ENCODE measurements at places on chromosomes 6 and 20.

DNA sequence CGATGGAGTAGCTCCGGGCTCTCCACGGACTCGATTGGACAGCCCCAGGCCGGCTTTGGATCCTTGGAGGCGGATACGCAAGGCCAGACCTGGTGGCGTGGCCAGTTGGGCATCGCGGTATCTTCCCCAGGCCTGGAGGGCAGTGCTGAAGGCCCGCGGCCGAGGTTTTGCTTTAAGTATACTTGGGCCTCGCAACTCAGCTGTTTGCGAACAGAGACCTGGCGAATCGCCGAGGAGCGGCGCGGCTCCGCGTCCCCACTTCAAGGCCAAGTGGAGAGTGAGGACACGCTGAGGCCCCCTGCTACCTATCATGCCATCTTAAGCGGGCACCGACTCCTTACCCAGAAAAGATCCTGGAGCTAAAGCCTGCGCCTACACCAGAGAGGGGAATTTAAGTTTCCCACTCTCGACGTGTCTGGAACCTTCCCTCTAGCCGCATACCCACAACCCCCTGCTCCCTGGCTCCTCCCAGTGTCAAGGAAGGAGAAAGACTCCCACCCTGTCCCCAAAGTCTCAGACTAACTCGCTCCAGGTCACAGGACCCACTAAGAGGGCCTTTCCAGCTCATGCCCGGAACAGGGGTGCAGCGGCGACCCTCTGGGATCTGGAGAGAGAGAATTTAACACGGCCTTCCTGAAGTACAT, 4.1 kb downstream of the LINC00237 start:
- DNase-seq: no peak

- DNase-seq: no peak
Observed at GRCh38 chr6:71420693-71421328, 132.2 kb downstream of the OGFRL1 start.

DNA sequence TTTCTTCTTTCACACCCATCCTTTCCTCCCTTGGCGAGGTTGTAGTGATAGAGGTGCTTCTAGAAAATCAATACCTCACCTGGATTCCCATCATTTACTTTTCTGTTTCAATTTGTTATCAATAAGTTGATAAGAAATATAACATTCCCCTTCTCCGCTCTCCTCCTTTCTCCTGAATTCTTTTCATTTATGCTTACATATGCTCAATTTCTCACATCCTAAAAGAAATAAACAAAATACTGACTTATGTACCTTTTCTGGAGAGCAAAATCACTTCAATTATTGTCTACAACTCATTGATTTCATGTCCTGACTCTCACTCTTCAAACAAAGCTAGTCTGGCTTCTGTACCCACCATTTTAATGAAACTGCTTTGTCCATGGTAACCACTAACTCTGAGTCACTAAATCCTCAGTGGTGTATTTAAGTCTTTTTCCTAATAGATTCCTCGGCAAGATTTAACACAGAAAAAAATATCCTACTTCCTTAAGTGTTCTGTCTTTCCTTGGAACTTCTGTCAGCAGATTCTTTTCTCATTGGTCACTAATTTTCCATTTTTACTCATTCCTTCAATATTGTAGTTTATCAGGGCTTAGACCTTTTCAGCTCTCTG, 289.6 kb downstream of the RFPL4B start:
- DNase-seq: no peak

- no peak for DNase-seq
Observed at GRCh38 chr6:26029857-26030653, 57.2 kb upstream of the HFE start.

- no peak for DNase-seq
Observed at GRCh38 chr6:119171088-119171841, 92.8 kb upstream of the FAM184A start.

- DNase-seq: no peak
Observed at GRCh38 chr20:3890398-3890751, 1.2 kb downstream of the PANK2 start.

DNA sequence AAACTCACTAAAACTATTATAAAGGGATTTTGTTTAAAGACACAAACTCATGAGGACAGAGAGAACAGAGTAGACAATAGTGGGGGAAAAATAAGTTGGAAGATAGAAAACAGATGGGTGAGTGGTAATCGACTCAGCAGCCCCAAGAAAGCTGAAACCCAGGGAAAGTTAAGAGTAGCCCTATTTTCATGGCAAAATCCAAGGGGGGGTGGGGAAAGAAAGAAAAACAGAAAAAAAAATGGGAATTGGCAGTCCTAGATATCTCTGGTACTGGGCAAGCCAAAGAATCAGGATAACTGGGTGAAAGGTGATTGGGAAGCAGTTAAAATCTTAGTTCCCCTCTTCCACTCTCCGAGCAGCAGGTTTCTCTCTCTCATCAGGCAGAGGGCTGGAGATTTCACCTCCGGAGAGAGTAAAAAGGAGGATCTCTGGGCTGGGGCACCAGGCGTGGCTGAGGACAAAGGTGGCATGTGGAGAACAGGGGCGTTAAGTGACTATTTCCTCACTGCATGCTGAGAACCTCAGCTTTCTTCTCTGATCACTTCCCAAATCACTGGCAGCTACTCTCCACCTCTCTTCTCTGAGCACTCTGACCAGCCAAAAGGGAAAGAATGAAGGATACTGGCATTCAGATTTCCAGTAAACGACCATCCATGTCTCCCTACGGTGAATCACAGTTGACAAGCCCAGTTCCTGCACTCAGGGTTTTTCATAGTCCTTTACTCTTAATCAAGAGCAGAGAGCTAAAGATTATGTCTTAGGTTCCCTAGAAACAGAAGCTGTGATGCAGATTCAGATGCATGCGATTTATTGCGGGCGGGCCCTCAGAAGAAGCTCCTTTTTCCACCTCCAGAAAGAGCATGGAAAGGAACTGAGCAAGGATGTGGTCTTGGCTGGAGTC, 7.3 kb upstream of the RNF24 start:
- no peak for DNase-seq
